ENCODE measurements at places on chromosomes 6 and 20.

GRCh38 chr6:79436241-79436640 is 101.0 kb downstream of the LCA5 start:
- H3K36me3 ChIP-seq = no peaks in the 10 kb centered on the region
- no peak overlapping the region for H3K4me3 ChIP-seq
- DNase-seq = no peak
- H3K27me3 ChIP-seq = 0 out of 3 replicates have a peak, but pooled peaks cover 4% of the 10 kb centered on the region
- H3K27ac ChIP-seq = no peak overlapping the region
- H3K4me1 ChIP-seq = no peaks in the 10 kb centered on the region

GRCh38 chr6:71509191-71510005 is 220.8 kb downstream of the OGFRL1 start:
- H3K27me3 ChIP-seq = no peaks in the 10 kb centered on the region
- no peaks in the 10 kb centered on the region for H3K36me3 ChIP-seq
- no peak overlapping the region for H3K27ac ChIP-seq

DNA sequence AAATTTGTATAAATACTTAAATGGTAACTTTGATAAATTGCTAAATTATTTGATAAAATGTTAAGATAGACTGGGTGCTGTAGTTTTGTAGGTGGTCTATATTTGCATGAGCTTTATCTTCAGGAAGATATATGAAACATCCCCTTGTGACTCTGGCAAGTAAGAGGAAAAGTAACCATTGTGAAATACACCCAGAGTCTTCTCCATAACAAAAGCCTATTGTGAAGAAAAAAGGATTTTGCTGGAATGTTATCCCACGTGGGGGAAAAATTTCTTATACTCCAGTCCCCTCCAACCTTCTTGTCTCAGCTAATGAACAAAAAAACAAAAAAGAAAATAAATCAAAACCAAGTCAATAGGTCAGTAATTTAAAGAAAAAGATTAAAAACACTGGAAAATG is 600.7 kb downstream of the HDGFL1 start:
- no peaks in the 10 kb centered on the region for H3K36me3 ChIP-seq
- no peak for DNase-seq
- no peak overlapping the region for H3K4me3 ChIP-seq
- H3K27ac ChIP-seq = no peak overlapping the region
- no peaks in the 10 kb centered on the region for H3K27me3 ChIP-seq

- H3K27ac ChIP-seq = peak overlapping the region; percentile 16
- H3K27me3 ChIP-seq = no peaks in the 10 kb centered on the region
- peak overlapping the region; percentile 75 for H3K4me3 ChIP-seq
- DNase-seq = no peak
Measured at GRCh38 chr20:43514648-43514999, 7.1 kb downstream of the L3MBTL1 start.

DNA sequence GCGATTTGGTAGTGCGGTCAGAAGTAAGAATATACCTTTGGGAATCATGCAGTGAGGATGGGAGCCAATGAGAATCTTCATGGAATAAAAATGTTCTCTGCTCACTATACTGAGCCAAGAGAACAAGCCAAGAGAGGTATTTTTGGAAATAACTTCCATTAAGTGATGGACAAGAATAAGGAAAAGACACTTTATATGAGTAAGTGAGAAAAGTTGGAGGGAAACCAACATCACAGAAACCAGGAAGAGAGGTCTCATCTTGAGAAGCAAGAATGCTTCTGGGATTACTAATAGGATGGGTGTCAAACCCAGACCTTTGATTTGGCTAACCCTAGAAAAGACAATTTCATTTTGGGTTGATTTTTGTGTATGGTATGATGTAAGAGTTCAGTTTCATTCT is 181.2 kb upstream of the JAG1 start:
- no peak overlapping the region for H3K27ac ChIP-seq
- DNase-seq = no peak
- H3K4me3 ChIP-seq = no peak overlapping the region

- peaks cover 33% of the 10 kb centered on the region for H3K4me1 ChIP-seq
- H3K27ac ChIP-seq = no peak overlapping the region
- H3K4me3 ChIP-seq = peak overlapping the region; percentile 40
Measured at GRCh38 chr20:49724408-49725223, 10.9 kb upstream of the B4GALT5 start.

- H3K27ac ChIP-seq = no peak overlapping the region
- no peaks in the 10 kb centered on the region for H3K27me3 ChIP-seq
- no peaks in the 10 kb centered on the region for H3K4me1 ChIP-seq
- no peak overlapping the region for H3K4me3 ChIP-seq
- DNase-seq = no peak
- H3K36me3 ChIP-seq = peaks cover 4% of the 10 kb centered on the region
Measured at GRCh38 chr6:1895721-1896120, 286.0 kb downstream of the FOXC1 start.

GRCh38 chr6:71386215-71386614 is 97.6 kb downstream of the OGFRL1 start:
- H3K4me1 ChIP-seq = no peaks in the 10 kb centered on the region
- H3K4me3 ChIP-seq = no peak overlapping the region
- H3K27me3 ChIP-seq = no peaks in the 10 kb centered on the region
- DNase-seq = no peak
- no peaks in the 10 kb centered on the region for H3K36me3 ChIP-seq

DNA sequence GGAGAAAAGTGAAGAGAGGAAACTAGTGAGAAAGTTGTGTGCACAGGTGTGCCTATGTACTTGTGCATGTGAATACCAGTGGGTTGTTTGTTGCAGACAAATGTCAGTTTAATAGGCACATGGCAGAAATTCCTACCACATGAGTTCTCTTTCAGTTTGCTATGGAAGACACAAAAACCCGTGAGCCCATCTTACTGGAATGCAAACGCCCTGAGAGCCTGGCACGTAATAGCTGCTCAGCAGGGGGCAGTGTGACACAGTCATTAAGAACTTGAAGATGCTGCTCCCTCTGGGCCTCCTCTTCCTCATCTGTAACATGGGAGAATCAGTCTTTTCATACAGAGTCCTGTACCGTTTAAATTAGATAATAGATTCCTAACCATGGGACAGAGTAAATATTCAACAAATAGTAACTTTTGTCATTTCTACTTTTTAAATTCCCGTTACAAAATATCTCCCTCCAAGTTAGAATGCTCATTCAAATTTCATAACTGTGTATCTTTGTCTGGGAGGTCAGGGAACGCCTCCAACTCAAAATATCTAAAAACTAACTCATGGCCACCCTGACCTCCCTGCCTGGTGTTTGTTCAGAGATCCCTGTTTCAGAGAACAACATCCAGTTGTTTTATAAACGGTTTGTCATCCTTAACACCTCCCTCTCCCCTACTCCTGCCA is 802.9 kb downstream of the MAFB start:
- H3K27ac ChIP-seq = no peak overlapping the region
- H3K4me3 ChIP-seq = no peak overlapping the region
- no peaks in the 10 kb centered on the region for H3K4me1 ChIP-seq
- H3K27me3 ChIP-seq = no peaks in the 10 kb centered on the region
- no peaks in the 10 kb centered on the region for H3K36me3 ChIP-seq

GRCh38 chr6:39865011-39865888 is 69.0 kb downstream of the MOCS1 start:
- H3K4me3 ChIP-seq = no peak overlapping the region
- peak; percentile 74 for DNase-seq
- H3K4me1 ChIP-seq = no peaks in the 10 kb centered on the region
- H3K36me3 ChIP-seq = no peaks in the 10 kb centered on the region
- H3K27me3 ChIP-seq = no peaks in the 10 kb centered on the region
